ENCODE measurements at places on chromosomes 2 and 18.

DNA sequence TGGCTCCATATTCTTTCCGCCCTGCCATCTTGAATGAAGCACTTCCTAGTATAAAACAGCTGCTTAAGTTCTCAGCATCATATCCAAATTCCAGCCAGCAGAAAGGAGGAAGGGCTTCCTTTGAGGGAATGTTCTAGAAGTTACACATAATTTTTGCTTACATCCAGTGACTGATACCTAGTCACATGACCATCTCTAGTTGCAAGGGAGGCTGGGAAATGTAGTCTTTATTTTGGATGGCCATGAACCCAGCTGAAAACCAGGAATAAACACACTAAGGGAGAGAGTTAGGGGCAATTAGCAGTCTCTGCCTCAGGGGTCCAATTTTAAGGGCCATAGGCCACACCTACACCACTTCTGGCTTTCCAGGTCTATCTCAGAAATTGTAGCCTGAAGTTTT, 57.8 kb upstream of the LMAN1 start:
- no peak for DNase-seq

- DNase-seq: no peak
Observed at GRCh38 chr2:83368916-83369315, 1090.2 kb downstream of the SUCLG1 start.

DNA sequence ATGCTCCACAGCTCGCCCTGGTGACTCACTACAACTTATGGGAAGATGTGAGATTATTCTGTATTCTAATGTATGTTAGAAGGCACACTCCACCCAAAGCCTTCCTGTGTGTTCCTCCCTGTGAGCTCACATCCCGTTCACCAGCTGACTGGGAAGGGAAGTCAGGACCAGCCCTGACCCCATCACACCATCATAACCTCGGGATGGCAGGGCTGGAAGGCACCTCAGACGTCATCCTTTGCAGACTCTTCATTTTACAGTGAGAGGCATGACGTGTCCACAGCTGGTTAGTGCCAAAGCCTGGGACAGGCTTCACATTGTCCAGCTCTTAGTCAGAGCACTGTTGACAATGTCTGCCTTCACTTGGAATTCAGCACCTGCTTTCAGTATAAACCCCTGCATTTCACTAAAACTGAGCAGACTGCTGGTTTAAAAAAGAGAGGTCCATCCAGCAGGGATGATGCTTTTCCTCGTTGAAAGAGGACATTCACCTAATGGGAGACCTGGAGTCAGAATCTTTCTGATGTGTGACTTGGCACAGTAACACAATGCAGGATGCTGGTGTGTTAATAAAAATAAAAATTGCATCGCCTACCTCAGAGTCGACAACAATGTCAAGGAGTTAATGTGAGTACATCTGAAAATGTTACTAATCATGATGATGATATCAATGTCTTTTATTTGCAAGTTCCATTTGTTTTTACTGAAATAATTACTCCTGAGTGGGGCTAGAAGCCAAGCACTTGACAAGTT, 418.0 kb upstream of the TNP1 start:
- DNase-seq: no peak

GRCh38 chr2:99821572-99821971, 320.8 kb downstream of the AFF3 start:
- DNase-seq: no peak

- no peak for DNase-seq
Observed at GRCh38 chr2:137769406-137769805, 194.9 kb upstream of the HNMT start.

DNA sequence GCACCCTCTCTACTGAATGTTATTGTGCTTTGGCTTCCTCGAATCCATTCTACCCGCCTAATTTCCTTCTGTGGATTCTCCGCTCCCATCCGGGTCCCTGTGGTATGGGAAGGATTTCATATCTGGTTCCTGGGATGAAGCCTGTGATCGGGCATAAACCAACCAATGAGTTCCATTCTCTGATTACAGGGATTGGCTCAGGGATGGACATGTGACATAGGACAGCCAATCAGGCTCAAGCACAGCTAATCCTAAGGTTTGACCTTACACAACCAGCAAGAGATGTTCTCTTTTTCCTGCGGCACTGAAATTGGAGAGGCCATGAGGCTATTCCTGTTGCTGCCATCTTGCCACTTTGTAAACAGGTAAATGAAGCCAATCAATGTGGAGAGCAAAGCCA, 168.1 kb upstream of the SMAD2 start:
- no peak for DNase-seq

GRCh38 chr2:191959209-191959608, 112.3 kb upstream of the CAVIN2 start:
- no peak for DNase-seq

- DNase-seq: no peak
Observed at GRCh38 chr2:121297217-121297830, 12.3 kb upstream of the TFCP2L1 start.

GRCh38 chr2:159738509-159739390, 26.4 kb downstream of the MARCHF7 start:
- DNase-seq: no peak
